ENCODE measurements at places on chromosomes 11 and 22.

GRCh38 chr11:132848336-132848735 is 684.0 kb downstream of the OPCML start:
- no peak for DNase-seq

- no peak for DNase-seq
Observed at GRCh38 chr22:29584975-29585374, 4.1 kb upstream of the NIPSNAP1 start.

DNA sequence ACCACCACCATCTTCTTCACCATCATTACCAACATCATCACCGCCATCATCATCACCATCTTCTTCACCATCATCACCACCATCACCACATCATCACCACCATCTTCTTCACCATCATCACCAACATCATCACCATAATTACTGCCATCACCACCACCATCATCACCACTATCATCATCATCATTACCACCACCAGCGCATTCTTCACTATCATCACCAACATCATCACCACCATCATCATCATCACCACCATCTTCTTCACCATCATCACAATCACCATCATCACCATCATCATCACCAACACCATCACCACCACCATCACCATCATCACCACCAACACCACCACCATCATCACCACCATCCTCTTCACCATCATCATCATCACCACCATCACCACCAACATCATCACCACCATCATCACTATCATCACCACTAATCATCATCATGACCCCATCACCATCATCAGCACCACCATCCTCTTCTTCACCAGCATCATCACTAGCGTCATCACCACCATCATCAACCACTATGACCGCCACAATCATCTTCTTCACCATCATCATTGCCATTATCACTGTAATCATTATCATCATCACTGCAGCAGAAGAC is 303.8 kb downstream of the CTTN start:
- DNase-seq = no peak

GRCh38 chr11:94175535-94175934 is 46.9 kb downstream of the PANX1 start:
- DNase-seq = no peak

DNA sequence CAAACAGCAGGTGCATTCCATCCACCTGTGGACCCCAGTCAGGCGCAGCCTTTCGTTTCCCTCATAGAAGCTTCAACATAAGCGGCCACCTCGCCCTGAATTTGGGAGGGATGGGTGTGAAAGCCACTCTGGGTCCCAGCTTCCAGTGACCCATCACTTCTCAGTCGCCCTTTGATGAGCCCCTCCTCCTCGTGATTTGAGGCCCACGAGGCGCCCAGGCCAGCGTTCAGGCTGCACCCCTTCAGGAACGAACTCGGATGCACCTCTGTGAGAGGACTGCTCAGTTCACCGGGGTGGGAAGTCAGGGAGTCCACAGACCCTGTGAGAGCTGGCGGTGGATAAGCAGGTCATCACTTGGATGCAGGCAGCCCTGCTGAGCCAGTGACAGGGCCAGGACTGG is 1118.2 kb downstream of the BRD1 start:
- no peak for DNase-seq

- DNase-seq = no peak
Observed at GRCh38 chr11:61144511-61145179, 16.6 kb downstream of the VPS37C start.

DNA sequence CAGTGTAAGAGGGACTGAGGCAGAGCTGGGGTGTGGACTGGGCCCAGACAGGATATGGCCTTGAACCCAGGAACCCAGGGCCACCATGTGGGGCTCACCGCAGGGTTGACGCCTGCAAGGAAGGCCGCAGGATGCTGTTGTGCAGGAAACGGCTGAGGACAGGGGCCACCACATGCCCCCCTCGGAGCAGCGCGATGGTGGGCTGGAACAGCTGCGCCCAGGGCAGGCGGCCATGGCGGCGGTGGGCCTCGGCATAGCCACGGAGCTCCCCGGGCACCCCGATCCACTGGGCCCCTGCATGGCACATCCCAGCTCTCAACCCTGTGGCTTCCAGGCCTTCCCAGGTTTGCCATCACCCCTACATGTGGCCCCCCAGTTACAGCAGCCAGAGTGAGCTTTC is 12.2 kb downstream of the GGT5 start:
- DNase-seq = no peak

- DNase-seq = no peak
Observed at GRCh38 chr22:30340911-30341685, 14.4 kb upstream of the TBC1D10A start.

GRCh38 chr11:112566124-112566523 is 305.5 kb upstream of the PLET1 start:
- no peak for DNase-seq

GRCh38 chr11:120835601-120836228 is 188.2 kb upstream of the TBCEL start:
- DNase-seq = no peak

GRCh38 chr11:68798221-68798813 is 43.4 kb downstream of the CPT1A start:
- peak; percentile 12 for DNase-seq

DNA sequence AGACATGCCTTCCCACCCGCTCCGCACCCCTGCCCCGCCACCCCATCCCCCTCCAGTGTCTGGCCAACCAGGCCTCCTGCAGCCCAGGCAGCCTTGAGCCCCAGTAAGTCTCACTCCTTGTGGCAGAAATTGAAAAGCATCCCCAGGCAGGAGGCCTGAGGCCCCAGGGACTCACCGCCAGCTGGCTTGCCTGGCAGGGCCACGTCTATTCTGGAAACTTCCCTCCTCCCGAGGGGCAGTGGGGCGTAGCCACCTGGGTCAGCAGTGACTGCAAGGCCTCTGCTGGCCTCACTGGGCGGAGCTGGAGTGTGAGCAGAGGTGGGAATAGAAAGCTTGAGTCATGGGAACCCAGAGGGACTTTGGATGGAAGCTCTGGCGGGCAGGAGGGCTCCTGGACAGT is 26.3 kb downstream of the ANO1 start:
- no peak for DNase-seq

DNA sequence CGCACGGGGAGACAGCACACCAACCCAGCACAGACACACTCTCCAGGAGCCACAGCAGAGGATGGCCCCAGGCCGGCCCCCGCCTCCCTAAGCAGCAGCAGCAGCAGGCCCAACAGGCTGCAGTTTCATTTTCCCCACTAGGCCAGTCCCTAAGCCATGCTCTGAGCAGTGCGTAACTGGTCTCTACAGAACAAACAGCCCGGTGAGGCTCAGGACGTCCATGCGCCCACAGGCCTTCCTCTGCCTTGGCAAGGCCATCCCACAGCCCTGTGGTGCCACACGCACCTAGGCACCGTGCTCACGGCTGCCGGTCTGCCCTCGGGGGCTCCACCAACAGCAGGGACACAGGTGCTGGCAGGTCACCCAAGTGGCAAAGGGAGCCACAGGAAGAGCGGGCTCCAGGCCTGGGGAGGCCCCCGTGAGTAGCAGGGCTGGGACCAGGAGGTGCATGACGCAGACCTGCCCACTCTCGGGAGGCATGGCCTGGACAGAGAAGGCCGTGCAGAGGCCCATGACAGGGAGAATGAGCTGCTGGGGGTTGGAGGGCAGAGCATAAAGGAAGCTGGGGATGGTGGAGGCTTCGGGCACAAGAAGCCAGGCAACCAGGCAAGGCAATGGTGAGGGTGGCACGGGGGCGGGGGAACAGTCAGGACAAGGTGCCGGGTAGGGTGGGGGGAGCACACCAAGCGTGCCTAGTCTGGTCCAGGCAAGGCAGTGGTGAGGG is 1.4 kb upstream of the MOB2 start:
- no peak for DNase-seq

DNA sequence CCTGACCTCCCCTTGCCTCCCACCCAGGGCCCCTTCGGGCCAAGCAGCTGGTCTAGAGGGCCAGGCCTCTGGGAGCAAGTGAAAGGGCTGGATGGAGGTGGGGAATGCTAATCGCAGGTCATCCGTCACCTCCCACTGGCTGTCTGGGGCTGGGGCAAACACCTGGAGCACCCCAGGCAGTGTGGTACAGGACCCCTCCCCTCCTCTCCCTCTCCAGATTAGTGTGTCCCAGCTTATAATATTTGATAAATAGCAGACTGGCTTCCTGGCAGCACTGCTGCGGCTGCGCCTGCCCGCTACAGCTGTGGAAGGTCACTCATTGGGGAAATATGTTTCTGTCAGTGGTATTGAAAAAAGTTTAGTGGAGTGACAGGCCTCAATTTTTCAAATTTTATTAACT is 90.7 kb upstream of the PHOX2A start:
- DNase-seq = no peak

GRCh38 chr11:64874308-64875240 is 3.8 kb downstream of the EHD1 start:
- DNase-seq = no peak

- no peak for DNase-seq
Observed at GRCh38 chr11:59010708-59011107, 71.4 kb downstream of the GLYATL1 start.

DNA sequence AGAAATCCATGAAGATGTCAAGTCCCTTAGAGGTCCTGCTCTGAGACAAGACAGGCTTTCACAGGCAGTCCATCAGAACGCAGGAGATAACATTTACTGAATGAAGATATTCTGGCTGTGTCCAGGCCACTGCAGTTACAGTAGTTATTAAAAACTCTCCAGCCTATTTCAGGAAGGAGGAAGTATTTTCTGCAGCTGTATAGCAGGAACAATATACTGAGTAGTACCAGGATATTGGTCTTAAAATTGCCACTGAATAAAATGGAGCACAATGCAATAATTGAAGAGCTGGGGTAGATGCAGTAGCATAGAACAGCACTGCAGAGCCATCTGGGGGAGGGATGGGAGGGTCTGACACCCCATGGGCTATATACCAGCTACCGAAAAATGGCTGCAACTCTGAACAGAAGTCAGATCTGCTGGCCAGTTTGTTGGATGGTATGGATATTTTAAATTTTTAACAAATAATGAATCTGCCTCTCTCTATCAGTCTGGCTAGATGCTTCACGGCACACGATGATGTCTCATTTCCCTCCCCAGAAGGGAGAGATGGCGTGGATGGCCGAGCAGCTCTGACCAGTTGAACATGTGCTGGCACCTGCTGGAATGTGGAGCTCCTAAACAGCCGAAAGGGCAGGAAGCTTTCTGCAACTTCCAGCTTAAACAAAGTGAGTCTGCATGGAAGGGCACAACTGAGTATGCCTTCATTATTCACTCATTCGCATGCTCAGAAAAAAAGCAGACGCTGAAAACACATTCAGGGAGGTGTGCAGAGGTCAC is 342.1 kb upstream of the SYN3 start:
- no peak for DNase-seq

DNA sequence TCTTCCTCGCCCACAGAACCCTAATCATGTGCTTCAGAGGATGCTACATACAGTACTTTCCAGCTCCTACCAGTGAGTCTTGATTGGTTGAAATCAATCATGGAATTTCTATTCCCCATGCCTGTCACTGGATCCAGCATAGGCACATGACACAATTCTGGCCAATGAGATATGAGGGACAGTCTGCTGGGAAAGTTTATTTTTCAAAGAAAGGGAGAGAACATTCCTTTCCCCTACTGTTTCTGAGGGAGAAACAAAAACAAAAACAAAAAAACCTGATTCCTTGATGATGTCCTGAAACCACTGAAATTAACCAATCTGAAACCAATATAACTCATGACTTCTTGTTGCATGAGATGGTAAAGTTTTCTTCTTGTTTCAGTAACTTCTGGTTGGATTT is 3.3 kb upstream of the RCN1 start:
- DNase-seq = no peak

Data from stimulated activated CD8-positive, alpha-beta memory T cell treated with anti-CD3 and anti-CD28 coated beads, Interleukin-4, amount 100 ng/mL, for 4 hours (primary cell).